ENCODE measurements at places on chromosomes 7 and 10.

GRCh38 chr7:47128700-47129099, 453.2 kb downstream of the TNS3 start:
- DNase-seq: no peak

DNA sequence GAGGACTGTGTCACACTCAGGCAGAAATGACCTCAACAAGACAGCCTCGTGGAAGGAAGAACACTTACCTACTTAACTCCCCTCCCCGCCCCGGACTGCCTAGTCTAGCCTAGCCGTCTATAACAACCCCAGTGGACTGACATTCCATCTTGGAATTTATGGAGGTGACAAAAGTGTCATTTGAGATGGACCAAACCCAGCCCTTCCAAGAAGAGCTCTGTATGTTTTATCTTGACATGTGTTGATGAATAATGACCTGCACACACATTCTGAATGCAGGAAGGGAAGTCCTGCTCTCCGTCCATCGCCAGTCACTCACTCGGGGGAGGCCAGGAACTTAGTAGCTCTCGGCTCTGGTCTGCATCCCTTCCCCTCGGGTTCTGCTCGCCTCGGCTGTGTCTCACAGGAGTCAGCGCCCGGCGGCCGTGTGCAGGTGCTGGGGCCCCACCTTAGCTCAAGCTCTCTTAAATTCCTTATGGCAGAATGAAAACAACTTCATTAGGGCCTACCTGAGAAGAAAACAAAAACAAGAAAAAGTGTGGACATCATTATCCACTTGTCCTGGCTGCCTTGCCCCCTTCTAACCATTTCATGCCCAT, 140.9 kb upstream of the NPS start:
- DNase-seq: no peak

DNA sequence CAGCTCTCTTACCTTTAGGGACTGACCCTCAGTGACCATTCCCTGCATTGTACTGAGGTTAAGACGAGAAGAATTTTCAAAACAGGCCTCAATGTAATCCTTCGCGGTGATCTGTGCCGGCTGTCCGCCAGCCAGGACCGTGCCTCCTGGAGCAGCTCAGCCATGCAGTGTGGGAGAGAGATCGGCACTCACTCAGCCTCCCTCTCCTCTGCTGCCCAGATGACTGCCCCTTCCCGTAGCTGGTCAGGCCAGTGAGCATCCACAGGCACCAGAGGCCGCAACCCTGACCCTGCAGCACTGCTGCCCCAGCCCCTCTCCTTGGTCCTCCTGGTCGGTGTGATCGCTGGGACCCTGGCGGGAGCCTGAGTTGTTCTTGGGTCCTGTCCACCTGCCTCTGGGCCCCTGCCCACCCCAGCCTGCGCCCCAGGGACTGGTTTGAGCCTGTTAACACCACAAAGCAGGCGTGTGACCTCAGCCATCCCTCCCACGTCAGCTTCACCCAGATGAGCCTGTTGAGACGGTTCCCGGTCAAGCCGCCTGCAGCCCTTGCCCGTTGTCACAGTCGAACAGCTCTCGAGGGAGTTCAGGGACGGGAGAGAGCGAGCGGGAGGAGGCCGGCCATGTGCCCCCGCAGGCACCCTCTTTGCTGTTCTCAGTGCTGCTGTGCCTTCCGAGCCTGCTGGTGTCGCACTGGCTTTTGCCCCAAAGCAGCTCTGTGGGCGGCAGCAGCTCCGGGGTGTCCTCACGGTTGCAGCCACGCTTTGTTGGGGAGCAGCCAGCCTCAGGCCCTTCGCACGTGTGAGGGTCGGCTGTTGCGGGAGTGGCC, 37.2 kb downstream of the NKX6-2 start:
- DNase-seq: no peak

DNA sequence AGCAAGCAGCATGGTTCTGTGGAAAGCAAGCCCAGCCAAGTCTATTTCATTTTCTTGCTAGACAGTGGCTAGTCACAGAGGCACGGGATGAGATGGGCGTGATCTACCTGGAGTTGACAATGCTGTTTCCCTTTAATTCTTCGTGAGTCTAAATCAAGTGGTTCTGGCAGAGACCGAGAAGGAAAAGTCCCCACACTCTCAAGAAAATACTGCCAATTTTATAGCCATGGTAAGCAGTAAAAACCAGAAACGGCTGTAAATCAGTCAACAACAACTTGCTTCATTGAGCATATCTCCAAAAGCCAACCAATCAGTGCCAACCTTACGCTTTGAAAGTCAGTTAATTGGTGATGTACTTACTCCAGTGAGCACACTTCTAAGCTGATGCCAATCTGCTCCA, 223.4 kb downstream of the SEC23IP start:
- no peak for DNase-seq

GRCh38 chr7:30671793-30672465, 10.3 kb downstream of the CRHR2 start:
- no peak for DNase-seq

DNA sequence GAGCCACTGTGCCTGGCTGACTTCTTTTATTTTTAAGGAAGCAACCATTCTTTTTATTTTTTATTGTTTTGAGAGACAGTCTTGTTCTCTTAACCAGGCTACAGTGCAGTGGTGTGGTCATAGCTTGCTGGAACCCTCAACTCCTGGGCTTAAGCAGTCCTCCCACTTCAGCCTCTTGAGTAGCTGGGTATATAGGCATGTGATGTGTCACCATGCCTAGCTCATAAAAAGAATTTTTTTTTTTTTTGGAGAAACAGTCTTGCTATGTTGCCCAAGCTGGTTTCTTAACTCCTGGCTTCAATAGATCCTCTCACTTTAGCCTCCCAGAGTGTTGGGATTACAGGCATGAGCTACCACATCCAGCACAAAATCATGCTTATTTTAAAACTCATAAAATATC, 5.8 kb downstream of the MCU start:
- no peak for DNase-seq

DNA sequence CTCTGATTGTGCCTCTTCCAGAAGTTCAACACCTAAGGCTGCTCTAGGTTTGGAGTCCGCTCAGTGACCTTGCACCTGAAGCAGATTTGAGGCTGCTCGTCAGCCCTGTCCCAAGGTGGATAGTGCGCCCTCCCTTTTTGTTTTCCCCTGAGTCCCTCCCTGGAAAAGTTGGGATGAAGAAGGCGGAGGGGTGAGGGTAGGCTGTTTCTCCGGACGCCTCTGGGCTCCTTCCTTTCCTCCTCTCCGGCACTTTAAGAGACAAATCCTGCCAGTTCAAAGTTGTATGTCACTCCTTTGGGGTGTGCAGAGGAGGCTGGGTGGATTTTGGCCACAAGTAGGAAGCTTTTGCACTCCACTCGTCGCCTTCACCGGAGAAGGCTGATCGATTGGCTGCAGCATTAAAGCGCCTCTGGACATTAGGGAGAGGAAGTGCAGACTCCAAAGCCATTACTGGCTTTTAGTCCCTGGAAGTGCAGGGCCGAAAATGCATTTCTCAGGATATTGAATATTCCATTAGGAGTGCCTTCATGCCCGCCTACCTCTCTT, 81.9 kb upstream of the PRKG1 start:
- DNase-seq: no peak

DNA sequence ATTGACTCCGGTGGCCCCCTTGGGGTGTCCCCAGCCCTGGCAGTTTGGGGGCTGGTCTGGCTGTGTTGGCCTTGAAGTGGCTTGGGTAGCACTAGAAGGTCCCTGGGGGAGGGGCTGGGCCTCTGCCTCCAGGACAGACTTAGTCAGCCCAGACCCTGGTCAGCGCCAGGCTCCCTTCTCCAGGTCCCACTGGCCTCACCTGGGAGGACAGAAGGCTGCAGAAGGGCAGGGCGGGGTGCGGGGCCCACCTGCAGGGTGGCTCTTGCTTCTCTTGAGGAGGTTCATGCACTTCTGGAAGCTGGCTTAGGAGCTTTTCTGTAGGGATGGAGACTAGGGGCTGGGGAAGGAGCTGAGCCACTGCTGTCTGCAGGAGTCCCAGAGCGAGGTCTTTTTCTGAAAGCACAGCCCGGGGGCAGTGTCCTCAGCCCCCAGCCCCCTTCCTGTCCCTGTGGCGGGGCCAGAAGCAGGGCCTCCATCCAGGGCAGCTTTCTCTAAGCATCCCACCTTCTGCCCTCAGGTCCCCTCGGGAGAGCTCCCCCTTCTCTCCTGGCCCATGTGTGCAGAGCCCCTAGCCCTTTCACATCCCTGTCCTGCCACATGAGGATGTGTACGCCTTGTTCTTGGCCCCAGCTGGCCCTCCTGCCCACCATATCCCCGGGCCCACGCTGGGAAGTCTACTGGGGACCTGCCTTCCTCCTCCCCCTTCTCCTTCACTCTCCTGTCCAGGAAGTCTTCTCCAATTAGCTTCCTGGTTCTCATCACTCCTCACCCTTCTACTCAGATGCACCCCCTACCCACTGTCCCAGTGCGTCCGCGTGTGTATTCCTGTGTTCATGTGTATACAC, 11.0 kb downstream of the TBATA start:
- DNase-seq: no peak

DNA sequence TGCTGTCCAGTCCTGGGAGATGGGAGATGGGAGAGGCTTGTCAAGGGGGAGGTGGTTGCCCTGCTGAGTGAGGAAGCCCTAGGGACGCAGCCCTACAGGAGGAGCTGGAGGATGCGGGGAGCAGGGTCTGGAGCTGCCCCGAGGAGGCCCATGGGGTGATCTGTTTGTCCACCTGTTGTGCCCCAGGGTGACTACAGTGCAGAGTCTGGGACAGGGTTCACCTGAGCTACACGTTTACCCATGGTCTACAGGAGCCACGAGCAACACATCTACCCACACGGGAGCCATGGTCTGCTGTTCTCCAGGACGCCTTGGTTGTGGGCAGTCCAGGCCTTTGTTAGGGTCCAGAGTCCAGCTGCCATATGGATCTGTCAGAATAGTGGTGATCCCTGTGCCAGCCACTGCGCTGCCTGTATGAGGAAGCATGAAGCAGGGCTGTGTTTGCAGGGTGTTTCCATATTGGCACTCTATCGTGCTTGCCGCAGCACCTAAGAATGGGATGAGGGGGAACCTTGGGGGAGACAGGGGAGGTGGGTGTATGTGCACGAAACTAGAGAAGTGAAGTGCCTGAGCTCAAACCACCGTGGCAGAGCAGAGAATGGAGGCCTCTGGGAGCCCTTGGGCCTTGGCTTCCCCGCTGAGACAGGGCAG, 23.7 kb downstream of the ZNF775 start:
- DNase-seq: no peak

GRCh38 chr7:133491201-133491691, 238.4 kb downstream of the EXOC4 start:
- DNase-seq: no peak

- no peak for DNase-seq
Observed at GRCh38 chr10:103227416-103227815, 18.3 kb upstream of the RPEL1 start.

DNA sequence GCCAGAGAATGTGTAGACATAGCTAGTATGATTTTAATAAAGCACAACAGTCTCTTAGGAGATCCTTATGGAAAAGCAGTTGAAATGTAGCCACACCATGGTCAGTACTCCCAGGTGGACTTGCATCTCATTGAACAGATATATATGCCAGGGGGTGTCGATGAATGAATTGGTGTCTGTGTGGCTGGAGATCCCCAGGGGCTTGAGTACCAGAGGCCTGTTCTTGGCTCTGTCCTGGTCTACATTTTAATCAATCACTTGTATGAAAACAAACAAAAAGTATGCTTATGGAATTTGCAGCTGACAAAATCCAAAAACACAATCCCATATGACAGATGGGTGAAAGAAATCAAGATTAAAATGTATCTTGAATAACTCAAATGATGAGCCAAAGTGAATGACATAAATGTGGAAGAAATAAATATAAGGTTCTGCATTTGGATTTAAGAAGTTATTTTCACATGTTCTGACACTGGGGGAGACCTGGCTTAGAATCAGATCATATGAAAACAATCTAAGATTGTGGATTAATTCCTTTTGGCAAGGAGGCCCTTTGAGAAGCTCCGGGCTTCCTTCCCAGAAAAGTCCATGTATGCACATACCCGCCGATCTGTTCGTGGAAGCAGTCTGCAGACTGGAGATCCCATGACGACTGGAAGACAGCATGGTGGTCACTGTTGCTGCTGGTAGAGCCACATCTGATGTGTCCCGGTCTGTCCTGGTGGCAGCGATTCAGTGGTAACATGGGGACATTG, 15.6 kb downstream of the CLEC2L start:
- no peak for DNase-seq

DNA sequence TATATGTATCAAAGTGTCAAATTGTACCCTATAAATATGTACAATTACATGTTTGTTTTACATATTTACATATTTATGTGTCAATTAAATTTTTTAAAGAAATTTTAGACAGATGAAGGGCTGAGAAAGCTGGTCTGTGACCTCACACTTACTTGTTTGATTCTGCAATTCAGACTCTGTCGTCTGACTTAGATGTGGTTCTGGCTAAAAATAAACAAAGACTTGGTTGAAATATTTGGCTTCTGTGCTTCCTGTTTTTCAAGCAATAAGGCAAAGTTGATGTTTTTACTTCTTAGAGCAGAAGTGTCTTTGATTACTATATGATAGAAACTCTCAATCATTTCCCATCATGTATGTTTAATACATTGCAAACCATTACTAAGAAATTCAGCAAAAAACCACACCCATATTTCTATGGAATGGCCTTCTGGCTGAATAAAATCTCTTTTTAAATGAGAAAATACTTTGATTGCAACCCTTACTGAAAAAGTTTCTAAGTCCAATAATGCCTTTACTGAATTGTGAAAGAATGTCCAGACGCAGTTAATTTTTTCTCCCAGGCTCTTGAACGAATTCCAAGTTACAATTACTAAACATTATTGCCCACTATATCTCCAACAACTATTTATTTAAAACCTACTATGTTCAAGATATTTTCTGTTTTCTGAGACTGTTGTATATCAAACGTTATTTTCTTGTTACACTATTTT, 59.5 kb upstream of the PRKG1 start:
- DNase-seq: no peak

GRCh38 chr7:14999331-14999730, 96.8 kb upstream of the DGKB start:
- DNase-seq: no peak

DNA sequence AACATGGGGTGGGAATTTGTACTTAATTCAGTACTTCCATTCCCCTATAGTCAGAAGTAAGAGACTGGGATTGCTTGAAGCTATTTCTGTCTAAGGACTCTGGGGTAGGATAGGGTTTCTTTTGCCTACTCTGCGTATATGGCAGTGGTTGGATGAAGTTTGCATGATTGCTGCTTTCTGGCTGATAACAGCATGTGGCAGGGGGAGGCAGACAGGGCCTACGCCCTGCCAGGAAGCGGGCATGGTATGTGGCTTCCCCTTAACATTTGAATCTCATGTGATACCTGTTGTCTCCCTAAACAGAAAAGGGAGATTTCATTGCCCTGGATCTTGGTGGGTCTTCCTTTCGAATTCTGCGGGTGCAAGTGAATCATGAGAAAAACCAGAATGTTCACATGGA, 57.1 kb downstream of the TACR2 start:
- DNase-seq: no peak

DNA sequence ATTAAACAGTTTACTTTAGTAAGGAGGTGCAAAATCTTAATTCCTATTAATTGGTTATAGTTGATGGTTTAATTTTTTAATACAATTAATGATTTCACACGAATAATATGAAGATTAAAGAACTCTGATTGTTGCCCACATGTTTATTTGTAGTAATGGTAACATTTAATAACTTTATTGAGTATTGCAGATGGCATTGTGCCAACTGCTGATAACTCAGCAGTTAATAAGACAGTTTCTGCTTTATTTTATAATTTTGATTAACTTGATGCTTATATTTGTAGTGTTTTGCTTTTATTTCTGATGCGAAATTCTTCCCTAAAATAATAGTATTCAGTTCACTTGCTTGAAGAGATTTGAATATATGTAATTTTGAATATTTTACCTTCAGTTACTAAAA, 2.8 kb downstream of the DNAJB9 start:
- DNase-seq: no peak

GRCh38 chr7:2282185-2282751, 32.0 kb downstream of the SNX8 start:
- no peak for DNase-seq

Data from amygdala (tissue), 56 donors.